ENCODE measurements at places on chromosomes 6 and 20. TPM values are rescaled to one million over a fixed set of nuclear protein-coding genes. Genes with fewer than 3 reads are reported as not detected.

Gene MYCT1
- 15.3 TPM for polyA plus RNA-seq

Gene SNX9
- 38.6 TPM for polyA plus RNA-seq

Gene PLG
- 10.2 TPM for polyA plus RNA-seq

Gene C20orf144
- polyA plus RNA-seq, result 0.19 TPM

Gene TGM3
- 0.08 TPM for polyA plus RNA-seq

Gene ULBP1
- polyA plus RNA-seq, result 1.4 TPM

Gene FGD2
- polyA plus RNA-seq, result 1.7 TPM

Gene KIF13A
- polyA plus RNA-seq, result 36.9 TPM

Gene VWA7
- 5.3 TPM for polyA plus RNA-seq

Gene RFX6
- polyA plus RNA-seq, result 0.06 TPM

Gene SLC24A3
- 6.6 TPM for polyA plus RNA-seq

DNA sequence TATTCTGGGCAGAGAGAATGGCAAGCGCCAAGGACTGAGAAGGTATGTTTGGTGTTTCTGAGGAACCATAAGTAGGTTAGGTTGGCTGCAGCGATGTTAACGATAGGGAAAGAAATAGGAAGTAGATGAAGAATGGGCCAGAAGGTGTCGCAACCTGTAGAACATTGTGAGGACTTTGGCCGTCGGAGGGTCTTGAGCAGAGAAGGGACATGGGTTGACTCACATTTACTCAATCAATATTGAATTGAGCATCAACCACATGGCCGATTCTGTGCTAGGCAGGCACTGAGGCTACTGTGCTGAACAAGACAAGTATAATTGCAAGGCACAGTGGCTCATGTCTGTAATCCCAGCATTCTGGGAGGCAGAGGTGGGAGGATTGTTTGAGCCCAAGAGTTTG, 26.8 kb upstream of the RPN2 start:
- DNase-seq, result no peak

DNA sequence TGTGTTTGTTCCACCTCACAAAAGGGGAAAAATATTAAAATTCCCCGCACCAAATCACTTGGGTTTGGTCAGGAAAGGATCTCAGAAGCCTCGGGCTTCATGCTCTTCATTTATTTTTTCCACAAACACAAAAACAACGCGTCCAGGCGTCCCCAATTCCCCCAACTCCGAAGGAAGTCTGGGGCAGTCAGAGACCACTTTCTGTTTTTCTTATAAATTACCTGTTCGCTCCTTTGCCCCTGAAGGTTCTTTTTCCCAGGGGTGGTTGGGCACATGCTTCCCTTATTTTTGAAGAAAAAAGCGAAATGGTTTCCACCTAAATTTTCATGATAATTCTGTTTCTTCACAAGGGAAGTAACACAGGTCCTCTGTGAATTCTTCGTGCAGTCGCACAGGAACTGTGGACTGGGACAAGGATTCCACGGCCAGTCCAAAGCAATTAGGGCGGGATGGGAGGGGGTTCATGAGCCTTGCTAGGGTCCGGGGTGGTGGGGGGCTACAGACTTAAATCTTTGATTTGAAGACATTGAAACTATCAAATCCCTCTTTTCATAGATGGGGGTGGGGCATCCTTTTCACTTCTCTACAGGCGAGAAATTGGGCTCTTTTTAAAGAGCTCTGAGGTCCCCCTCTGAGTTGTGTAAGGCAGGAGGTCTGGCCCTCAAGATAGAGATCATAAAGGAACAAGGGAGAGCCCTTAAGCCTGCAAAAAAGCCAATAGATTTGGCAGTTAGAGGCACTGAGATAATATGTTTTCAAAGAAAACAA, 30.5 kb upstream of the HFE start:
- DNase-seq, result peak; percentile 51

DNA sequence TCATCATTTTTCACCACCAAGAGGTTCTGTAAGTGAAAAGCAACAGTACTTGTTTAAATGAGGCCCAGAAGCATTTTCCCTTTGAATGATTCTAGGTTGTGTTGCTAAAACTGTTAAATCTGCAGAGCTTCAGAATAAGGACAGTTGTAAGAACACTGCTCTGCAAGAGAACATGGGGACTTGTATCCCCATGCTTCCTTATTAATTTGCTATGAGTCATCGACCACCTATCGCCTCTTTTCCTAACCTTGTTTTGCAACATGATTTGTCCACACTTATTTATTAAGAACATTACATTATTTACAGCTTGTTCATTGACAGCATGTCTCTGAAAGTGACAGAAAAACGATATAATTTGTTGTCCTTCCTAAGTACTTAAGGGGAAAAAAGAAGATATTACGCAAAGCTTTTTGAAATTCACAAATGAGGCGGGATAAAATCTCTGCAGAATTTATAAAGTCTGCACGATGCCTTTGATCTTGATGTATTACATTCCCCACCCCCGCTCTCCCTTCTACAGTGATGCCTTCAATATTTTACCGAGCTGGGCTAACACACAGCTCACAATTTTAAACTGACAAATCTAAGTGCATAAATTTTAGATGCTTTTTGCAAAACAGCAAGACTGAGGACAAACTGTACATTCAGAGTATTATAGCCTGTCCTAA, 220.0 kb upstream of the SPTLC3 start:
- DNase-seq, result no peak

DNA sequence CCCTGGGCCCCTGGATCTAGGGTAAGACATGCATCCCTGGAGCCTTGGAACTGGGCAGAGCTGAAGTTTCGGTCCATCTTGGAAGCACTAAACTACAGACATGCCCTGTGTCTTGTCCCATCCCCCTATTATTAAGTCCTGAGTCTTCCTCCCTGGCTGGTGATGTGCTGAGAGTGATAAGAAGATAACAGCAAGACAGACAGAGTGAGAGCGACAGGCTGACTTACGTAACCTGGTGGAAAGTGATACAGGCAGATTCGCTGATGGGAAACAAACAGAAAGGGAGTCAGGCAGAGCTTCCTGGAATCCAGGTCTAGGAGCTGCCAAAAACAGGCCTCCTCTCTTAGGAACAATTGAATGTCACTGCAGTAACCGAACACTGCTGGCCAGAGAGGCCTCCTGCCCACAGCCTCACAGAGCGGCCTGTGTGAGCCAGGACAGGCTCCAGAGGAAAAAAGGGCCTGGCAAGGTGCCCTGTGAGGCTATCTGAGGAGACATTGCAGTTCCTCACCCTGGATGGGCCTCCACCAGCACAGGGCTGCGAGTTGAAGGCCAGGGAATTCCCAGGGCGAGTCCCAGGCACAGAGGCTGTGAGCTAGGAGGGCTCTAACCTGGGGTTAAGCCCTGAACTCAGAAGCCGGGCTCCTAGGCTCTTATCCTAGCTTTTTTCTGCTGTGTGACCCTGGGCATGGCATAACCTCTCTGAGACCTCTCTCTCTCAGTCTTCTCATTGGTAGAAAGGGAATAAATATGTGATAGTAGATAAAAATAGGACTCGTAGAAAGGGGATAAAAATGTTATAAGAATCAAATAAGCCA, 34.2 kb upstream of the B4GALT5 start:
- no peak for DNase-seq

DNA sequence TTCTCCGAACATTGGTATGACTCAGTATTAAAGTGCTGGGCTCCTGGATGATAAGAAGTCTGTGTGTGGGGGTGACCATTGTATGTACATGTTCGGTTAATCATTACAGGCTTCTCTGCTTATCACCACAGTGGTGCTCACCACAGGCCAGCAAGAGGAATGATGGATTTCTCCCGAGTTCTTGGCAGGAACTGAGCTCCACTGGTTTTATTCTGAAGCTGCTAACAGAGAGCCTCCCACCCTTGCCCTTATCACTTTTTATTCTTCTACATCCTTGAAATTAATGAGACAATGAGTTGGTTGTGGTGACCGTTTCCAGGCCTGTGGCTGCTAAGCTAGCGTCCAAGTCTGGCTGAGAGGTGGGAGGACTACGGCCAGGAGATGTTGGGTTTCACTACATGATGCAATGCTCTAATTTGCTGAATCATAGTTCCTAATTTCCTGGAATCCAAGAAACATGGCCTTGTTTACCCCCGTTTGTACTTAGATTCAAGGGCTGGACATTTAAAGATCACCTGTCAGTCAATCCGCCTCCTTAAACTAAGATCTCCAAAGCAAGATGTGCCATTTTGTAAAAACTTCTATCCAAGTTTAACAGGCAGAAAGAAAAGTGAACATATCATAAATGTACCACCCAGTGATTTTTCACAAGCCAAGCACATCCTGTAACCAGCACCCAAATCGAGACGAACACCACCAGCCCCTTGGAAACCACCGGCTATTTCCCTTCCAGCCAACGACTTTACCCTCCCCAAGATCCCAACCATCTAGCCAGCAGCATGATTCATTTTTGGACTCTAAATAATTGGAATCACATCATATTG, 172.5 kb downstream of the FOXA2 start:
- no peak for DNase-seq

GRCh38 chr6:99603421-99604165, 3.0 kb upstream of the PRDM13 start:
- DNase-seq, result no peak

GRCh38 chr20:29452186-29452585, 1805.3 kb upstream of the DEFB115 start:
- DNase-seq, result no peak

- no peak for DNase-seq
Measured at GRCh38 chr20:57069442-57069841, 197.0 kb downstream of the BMP7 start.

GRCh38 chr6:241336-241865, 50.9 kb upstream of the DUSP22 start:
- peak; percentile 42 for DNase-seq

DNA sequence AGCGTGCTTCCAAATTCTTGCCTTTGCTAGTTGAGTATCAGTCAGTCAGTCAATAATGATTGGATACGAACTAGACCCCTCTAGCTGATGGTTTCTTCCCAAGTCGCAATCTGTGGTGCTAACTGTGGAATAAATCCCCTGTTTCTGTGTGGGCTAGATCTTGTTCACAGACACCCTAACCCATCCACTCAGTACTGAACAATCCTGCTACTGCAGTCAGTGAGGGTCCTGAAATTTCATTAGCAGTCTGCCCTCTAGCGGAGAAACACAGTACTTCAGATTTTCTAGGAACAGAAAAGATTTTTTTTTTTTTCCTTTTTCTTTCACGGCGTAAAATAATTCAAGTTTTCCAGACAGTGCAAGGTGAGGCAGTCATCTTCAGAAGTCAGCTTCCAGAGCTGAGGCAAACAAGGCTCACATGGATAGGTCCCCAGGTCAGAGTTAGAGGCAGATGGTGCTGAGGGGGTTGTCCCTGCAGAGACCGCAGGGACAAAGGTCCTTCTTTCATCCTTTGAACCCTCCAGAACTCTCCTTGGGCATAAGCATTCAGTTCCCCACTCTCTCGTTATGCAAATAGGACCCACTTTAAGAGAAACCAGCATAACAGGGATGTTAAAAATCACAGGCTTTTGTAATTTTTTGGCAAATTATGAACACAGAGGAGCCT, 119.6 kb downstream of the SCML4 start:
- DNase-seq, result peak; percentile 51

GRCh38 chr20:53947501-53948195, 122.7 kb downstream of the BCAS1 start:
- no peak for DNase-seq

- no peak for DNase-seq
Measured at GRCh38 chr20:57810511-57811373, 100.9 kb upstream of the PMEPA1 start.

DNA sequence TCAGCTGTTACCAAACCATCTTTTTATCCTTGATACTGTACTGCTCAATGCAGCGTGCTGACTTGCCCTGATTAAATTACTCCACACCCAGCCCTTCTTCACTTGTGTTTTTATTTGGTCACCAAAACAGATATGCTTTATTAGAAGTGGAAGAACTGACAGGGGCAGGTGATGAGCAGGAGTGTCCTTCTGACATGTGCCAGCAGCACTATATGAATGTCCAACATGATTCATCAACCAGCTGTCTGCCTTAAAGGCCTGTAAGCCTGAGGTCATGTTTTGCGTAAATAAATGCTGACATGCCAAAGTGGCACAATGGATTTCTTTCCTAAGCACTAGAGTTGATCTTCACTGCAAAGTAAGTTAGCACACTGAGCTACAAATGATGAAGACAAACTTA, 15.4 kb downstream of the POPDC3 start:
- no peak for DNase-seq

DNA sequence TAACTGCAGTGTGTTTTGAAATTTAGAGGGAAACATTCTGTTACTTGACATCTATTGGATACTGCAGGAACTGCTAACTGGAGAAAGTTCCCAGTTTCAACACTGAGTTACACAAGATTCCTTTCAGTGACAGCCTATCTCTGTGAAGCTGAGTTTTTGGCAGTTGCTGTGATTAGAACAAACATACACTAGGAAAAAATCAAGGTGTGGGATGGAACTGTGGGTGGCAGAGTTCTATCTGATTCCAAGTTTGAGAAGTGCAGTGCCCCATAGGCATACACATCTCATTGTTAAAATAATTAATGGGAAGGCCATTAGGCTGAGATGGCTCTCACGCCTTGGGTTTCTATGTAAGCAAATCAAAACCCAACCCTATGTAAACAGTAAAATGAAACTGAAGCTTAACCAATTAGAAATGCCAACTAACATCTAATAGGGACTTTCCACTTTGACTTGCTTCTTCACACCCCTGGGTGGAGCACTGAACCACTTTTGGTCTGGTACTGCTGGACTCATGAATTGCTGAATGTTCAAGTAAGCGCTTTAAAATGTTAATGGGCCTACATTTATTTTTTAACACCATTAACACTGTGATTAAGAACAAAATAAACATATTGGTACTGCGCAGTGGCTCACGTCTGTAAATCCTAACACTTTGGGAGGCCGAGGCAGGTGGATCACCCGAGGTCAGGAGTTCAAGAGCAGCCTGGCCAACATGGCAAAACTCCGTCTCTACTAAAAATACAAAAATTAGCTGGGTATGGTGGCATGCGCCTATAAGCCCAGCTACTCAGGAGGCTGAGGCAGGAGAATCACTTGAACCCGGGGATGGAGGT, 55.2 kb upstream of the TBC1D7 start:
- no peak for DNase-seq

- DNase-seq, result no peak
Measured at GRCh38 chr6:155354167-155354566, 39.9 kb upstream of the TFB1M start.

DNA sequence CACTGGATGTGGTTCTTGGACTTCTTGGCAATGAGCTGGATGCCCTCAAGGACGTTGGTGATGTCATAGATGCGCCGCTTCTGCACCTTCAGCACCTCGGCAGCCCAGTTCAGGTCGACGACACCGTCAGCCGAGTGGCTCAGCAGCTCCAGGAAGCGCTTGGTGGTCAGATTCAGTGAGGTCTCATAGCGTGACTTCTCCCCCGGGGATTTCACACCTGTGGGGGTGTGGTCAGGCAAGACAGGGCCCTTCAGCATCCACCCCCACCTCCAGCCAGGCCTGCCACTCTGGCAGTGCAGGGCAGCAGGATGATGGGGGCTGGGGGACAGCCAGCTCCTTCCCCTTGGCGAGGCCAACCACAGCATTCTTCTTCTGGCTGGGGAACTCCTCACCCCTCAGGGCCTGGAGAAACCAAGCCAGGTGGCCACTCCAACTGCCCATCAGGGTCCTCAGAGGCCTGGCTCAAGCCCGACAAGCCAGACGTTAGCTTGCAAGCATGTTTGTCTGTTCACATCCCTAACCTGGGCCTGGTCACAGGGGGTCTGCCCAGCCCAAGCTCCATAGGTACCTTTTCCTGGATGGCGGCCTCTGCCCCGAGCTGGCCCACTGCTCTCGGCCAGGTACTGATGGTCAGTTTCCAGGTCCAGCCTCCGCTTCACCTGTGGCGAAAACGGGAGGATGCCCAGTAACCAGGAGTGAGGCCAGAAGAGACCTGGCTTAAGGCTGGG, 5.7 kb upstream of the NECAB3 start:
- no peak for DNase-seq
